ENCODE measurements at places on chromosomes 2 and 18. TPM values are rescaled to one million over a fixed set of nuclear protein-coding genes. Genes with fewer than 3 reads are reported as not detected.

The CD207 gene
- total RNA-seq: not detected

The ROCK1 gene
- 36.9 TPM for total RNA-seq

The ZNF2 gene
- total RNA-seq: 7.6 TPM

The CAPN13 gene
- 0.25 TPM for total RNA-seq

The MARCHF4 gene
- 19.2 TPM for total RNA-seq

The GNLY gene
- total RNA-seq: not detected

The SOWAHC gene
- 30.2 TPM for total RNA-seq

The FAHD2B gene
- 6.1 TPM for total RNA-seq

The TEKT4 gene
- total RNA-seq: not detected

The ANKRD30B gene
- not detected for total RNA-seq

The RUFY4 gene
- not detected for total RNA-seq

The C2orf80 gene
- total RNA-seq: 26.6 TPM

The REG1B gene
- total RNA-seq: not detected

The ALPP gene
- not detected for total RNA-seq

The CXCR4 gene
- 32.9 TPM for total RNA-seq

The G6PC2 gene
- total RNA-seq: not detected

The MREG gene
- 2.2 TPM for total RNA-seq

The TMEM247 gene
- total RNA-seq: not detected

The RAB27B gene
- total RNA-seq: 22.9 TPM

All from temporal lobe (tissue), 4 donors.